Peyer's patch (tissue), 4 donors: ENCODE measurements at places on chromosomes 13 and 19.

GRCh38 chr19:19113040-19113626, 25.1 kb downstream of the TMEM161A start:
- DNase-seq, result no peak

GRCh38 chr13:90999401-90999800, 348.1 kb upstream of the MIR17HG start:
- DNase-seq, result no peak

DNA sequence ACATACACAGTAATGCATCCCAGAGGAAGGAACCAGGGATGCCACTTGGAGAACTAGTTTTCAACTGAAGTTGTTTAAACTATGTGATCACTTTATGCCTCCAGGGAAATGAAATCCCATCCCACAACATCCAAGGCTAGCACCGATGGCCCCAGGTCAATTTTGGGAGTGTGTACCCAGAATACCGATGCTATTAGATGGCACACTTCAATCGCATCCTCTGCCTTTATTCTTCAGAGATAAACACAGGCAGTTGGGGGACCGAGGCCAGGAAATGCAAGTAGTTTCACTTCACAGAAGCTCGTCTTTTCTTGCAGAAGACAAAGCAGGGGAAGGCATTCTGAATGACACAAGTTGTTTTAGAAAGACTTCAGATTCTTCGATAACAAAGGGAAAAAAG, 13.8 kb downstream of the STK24 start:
- DNase-seq, result no peak

GRCh38 chr13:31179754-31180153, 18.1 kb upstream of the HSPH1 start:
- DNase-seq, result no peak

- no peak for DNase-seq
Measured at GRCh38 chr19:4705413-4706131, 18.1 kb downstream of the DPP9 start.

DNA sequence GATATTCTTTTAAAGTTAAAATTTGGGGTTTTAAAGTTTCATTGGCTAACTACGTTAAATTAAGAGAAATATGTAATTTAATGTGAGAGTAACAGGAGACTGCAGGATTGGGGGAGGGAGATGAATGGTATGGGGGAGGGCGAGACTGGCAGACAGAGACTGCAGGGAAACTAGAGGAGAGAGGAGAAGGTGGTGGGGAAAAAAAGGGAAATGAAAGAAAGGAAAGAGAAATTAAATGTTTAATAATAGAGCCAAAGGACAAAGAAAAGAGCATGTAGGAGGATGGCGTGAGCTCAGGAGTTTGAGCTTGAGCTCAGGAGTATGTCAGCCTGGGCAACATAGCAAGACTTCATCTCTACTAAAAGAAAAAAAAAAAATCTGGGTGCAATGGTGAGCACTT, 115.9 kb downstream of the RFC3 start:
- DNase-seq, result no peak

DNA sequence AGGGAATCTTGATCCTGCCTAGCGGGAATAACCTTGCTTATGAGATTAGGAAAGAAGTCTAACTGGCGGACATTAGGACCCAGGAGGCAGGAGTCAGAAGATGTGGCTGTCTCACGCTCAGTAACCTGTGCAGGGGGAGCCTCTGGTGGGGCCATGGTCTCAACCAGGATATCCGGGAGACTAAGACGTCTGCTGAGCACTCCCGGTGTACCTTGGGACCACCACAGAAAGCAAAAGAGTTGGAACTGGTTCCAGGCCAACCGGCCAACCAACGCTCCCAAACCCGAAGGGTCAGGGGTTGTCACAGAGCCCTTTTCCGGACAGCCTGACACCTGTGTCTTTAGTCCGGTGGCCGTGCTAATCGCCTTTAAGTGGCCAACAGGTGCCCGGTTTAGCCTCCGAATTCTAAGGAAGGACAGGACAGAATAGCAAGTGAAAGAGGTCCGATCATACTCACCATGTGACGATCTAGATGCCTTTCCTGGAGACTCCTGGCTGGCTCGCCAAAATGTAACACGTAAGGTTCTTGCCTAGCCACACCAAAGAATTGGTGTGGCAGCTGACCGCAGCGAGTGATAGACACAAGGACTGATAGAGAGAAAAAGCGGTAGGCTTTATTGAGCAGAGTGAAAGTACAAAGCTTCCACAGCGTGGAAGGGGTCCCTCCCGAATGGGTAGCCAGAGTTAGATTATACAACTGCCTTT, 103.9 kb upstream of the DIAPH3 start:
- no peak for DNase-seq

DNA sequence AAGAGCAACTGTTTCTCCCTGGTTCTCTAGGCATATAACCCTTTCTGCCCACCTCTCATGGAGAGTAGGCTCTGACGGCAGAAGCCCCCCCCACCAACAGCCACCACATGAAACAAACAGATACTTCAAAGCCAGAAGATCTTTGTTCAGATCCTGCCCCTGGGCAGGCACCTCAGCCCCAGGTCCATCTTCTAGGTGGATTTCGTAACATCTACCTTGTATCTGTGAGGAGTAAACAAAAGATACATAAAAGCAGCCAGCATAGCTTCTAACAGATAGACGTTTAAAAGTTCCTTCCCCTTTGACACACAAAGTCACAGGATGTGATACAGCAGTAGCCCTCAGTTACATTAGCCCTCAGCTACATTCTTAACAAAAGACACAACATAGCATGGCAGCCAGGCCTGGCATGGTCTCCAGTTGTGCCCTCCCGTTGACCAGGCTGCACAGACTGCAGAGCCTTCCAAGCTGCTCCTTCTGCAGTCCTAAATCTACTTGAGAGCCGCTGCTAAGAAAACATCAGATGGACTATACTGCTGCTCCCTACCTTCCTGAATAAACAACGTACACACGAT, 35.4 kb downstream of the BRD4 start:
- no peak for DNase-seq
